NCI-H526 (cell line): ENCODE measurements at places on chromosomes 5 and 9.

GRCh38 chr5:174744896-174745295 is 20.5 kb downstream of the MSX2 start:
- DNase-seq: no peak

DNA sequence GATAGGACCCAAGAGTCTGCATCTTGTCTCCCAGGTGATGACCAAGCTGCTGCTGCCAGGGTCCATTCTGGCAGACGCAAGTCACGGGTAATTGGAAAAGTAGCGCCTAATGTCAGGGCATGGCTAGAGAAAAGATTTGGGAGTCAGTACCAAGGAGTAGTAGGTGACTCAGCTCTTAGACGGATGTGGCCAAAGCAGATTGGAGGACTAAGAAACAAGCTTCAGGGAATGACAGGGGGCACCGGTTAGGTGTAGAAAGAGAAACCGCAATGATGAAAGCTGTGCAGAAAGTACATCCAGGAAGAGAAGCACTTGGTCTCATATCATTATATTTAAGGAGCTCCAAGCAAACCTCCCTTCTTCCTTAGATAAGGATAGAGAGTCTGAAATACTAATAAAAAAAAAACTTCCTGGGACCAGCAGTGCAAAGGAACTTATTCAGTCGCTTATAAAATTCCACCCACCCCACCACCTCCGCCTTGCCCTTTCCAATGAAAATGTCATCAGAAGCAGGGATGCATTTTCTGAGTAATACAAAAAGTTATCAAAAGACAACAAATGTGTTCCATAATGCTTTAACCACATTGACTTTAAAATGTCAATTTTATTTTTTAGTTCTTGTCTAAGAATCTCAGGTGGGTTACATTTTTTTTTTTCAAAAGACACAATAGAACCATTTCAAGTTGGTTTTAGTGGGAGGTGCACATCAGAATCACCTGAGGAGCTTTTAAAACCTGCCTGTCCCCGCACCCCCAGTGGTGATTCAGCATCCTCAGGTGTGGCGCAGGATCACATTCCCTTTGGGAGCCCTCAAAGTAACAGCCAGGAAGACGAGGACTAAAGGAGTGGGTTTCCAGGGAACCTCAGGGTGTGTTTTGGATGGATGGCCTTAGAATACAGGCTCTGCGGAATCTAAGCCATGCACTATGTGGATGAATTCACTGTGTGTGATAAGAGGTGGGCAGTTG is 31.2 kb downstream of the PTPN3 start:
- no peak for DNase-seq

DNA sequence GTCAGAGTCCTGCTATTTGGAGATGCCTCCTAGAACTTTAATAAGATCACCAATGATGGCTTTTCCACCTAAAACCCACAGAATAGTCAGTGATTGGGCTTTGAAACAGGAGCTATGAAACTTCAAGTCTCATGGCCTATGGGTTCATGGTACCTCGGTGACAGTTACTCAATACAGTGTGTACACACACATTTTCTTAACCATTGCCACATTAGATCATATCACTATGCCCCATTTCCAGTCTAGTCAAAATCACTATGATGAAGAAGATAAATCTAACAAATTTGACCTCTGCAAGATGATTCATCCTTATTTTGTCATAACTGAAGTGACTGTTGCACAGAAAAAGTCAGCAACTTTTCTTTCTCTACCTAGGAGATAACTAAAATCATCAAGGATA is 86.8 kb upstream of the OR13F1 start:
- DNase-seq: no peak

DNA sequence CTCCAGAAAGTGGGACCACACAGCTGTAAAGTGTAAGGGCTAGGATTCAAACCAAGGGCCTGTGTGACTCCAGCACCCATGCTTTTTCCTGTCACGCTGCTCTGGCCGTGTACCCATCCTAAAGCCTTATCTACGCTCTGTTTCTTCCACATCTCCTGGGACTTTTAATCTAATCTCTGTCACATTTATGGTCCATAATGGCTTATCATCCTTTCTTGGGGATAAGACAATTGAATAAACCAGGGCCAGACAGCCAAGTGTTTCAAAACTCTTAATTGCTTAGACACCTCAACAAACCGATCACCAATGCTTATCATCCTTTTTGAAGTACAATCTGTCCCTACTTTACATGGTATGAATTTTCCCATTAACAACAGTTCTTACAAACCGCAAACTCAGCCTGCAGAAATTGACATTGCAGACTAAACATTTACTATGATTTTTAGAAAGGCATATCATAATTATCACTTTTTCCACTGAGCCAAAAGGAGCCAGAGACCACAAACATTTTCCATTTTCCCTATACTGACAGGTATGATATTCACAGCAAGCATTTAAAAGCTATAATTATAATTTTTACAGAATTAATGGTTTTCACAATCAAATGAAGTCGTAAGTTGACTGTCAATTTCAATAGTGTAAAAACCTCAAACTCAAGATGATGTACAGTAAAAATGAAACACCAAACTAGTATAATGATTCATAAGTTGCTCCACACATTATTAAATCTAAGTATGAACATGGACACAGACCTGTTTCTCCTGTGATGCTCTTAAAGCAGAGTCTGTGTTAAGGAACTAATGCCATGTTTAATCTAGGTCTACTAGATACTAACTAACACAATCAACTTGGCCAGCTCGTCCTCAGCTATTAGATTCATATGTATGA is 99.5 kb downstream of the FBXW11 start:
- DNase-seq: no peak

DNA sequence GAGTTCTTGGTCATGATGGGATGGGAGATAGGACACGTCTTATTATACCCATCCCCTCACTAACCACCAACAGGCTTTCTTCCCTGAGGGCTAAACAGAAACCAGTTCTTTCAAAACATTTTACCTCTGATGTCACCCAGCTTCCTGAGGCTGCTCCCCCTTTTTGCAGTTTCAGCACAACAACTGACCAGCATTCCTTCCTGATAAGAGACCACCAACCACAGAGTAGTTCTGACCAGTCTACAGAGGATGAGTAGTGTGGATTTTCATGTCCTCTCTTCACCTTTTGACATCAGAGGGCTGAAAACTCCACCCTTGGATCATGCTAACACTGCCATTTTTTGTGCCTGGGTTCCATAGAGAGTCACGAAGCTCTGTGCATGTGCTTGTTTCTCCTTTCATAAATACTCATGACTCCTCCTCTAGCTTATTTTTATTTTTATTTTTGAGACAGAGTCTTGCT is 82.6 kb downstream of the OSTF1 start:
- no peak for DNase-seq

DNA sequence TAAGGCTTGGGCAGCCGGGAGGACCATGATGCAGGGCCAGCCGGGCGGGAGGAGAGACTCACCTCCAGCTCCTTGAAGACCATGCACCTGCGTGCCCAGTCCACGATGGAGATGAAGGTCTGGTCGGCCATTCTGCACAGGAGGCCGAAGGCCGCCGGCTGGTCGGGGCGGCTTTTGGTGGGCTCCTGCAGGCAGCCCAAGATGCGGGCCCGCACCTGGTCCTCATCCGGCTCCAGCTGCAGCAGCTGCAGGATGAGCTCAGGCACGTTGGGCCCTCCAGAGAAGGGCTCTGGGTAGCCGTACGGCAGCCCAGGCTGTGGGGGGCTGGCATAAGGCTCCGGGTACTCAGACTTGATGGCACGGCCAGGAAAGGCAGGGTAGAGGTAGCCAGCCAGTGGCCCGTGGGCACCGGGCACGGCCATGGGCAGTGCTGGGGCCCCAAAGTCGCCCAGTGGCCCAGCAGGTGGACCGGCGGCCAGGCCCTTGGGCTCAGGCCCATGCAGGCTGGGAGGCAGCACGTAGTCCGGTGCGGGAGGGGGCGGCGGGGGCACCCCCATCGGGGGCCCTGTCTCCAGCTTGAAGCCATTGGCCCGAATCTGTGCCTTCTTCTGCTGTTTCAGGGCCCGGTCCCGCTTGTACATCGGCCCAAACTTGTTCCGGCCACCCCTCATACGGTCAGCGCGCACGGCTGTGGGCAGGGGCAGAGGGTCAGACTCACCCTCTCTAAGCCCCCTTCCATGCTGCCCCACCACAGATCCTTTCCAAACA is 7.0 kb downstream of the NR5A1 start:
- no peak for DNase-seq
